Adipocyte (in vitro differentiated cells): ENCODE measurements at places on chromosomes 3 and 15.

DNA sequence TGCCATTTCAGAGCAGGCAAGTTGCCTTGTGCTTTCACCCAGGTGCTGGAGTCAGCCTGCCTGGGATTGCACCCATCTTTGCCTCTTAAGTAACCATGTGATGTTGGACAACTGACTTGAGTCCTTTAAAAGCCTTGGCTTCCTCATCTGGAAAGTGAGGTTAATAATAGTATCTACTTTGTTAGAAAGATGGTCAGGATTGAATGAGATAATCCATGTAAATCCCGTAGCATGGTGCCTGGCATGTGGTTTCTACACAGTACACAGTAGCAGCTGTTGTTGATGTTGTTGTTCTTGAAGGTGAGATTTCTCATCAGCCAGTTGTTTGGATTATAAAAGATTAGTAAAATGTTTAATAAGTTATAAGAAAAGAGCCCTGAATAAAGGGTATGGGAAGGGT lies 48.8 kb downstream of the PSMD6 start:
- no peak for DNase-seq

DNA sequence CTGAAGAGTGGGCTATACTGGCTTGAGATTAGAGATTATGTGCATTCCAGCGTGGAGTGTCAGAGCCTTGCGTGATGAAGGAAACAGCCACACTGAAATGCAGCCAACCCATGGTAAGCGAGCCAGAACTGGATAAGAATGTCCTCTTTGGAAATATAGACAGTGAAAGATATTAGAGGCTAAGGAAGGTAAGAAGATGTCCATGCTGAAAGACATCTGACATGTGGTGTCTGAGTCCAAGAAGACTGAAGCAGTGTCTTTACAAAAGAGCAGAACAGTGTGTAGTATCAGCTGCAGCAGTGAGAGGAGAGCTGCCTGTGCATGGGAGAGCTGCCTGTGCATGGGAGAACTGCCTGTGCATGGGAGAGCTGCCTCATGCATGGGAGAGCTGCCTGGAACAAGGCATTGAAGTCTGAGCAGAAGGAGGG lies 672.2 kb downstream of the DIPK2A start:
- peak; percentile 4 for DNase-seq

- no peak for DNase-seq
Measured at GRCh38 chr15:49439678-49440395, 16.8 kb downstream of the FGF7 start.

DNA sequence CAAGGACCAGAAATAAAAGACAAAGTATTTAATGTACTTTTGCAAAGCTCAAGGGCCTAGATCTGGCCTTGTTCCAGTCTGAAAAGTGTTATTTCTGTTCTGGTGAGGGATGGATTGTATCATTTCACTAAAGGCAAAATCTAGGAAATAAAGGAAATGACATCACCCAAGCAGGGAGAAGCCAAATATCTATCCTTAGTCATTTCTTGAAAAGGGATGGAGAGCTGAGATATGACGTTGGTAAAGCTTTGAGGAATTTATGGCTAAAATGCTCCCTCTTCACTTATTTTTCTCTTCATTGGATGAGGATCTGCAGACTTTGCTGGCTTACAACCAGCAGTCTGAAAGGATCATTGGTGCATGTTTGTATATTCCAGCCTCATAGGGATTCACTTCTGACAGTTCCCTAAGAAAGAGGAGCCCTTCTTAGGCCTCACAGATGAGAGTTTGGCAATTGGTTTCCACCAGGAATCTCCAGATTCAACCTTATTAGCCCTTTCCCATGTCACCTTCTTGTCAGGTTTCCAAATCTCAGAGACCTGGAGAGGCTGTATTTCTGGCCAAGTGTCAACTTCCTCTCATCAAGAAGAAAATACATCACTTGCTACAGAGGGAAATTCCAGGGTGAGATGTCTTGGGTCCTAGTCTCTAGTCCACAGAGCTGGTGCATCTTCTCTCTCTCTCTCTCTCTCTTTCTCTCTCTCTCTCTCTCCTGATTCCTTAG lies 93.7 kb upstream of the BOC start:
- peak; percentile 54 for DNase-seq

- no peak for DNase-seq
Measured at GRCh38 chr15:83285284-83285978, 967 bp upstream of the BNC1 start.

DNA sequence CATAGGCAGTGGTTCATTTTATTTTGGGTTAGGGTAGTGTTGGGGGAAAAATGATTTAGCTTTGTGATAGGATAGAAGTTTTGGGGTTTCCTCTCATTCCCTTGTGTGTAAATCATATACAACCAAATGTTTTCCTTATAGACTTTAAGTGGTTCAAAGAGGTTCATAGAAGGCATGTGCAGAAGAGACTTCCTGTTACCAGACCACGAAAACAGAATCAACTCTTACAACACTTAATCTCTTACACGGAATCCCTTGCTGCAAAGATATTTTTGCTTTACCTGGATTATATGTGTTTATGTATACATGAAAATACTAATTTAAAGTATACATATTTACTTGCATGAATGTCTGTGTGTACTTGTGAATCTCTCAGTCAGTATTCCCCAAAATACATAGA lies 2.9 kb downstream of the TMOD2 start:
- no peak for DNase-seq

GRCh38 chr15:43251185-43251870 lies 15.4 kb downstream of the TGM5 start:
- DNase-seq, result no peak

GRCh38 chr15:84616235-84616634 lies 15.4 kb downstream of the ZSCAN2 start:
- DNase-seq, result no peak

DNA sequence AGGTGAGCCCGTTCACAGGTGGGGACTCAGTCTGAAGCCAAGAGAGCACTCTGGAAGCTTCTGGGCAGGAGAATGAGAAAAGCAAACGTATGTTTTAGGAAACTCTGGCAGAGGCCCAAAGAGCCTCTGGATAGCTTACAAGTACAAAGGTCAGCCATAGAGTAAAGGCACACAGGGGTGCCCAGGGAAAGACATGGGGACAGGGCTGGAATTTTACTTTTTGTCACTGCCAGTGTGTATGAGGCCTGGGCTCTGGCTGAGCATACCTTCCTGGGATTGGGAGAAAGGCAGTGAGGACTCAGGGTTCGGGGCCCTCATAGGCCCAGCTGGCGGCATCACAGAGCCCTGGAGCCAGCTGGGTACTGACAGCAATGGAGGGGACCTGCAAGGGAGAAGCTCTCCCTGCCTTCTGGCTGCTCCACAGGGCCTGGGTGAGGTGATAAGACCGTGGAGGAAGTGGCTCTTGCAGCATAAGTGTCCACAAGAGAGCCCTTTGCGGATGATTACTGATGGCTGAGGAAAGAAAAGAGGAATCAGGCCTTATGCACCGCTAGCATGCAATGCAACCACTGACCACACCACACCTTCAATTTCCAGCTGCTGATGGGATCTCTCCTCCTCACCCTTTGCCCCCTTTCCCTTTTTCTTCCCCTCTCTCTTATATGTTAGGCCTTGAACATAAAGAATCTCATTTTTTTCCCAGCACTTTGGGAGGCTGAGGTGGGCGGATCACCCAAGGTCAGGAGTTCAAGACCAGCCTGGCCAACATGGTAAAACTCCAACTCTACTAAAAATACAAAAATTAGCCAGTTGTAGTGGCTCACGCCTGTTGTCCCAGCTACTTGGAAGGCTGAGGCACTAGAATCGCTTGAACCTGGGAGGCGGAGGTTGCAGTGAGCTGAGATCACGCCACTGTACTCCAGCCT lies 25.1 kb upstream of the BCL2L10 start:
- DNase-seq, result no peak

DNA sequence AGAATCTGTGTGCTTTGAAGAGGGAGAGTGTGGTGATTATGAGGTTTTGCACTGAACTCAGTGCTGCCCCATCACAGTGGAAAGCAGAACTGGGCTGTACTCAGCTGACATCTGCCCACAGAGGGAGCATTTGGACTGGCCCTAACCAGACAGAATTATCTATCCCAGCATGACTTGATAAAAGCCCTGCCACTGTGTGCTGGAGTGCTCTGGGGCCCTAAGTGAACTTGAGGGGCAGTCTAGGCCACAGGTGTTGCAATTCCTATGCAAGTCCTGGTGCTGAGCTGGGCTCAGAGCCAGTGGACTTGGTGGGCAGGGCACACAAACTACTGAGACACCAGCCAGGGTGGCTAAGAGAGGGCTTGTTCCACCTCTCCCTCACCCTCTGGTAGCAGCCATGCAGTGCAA lies 269.2 kb upstream of the CTNNB1 start:
- DNase-seq, result no peak

DNA sequence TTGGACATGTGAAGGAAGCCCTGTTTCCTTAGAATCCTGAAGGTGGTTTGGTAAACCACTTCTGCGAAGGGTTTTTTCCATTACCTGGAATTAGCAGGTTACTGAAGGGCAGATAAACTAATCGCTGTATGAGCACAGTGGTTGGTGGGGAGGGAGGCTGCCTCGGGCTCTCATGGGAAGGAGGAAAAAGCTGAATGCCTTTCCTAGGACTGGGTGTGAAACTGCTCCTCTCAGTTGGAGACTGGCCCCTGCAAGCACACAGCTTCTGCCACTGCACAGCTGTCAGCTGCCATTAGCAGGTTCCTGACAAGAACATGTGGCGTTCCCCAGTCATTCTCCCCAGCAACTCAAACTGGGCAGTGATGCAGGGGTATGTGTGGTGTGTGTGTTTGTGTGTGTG lies 376.3 kb downstream of the GAP43 start:
- no peak for DNase-seq

DNA sequence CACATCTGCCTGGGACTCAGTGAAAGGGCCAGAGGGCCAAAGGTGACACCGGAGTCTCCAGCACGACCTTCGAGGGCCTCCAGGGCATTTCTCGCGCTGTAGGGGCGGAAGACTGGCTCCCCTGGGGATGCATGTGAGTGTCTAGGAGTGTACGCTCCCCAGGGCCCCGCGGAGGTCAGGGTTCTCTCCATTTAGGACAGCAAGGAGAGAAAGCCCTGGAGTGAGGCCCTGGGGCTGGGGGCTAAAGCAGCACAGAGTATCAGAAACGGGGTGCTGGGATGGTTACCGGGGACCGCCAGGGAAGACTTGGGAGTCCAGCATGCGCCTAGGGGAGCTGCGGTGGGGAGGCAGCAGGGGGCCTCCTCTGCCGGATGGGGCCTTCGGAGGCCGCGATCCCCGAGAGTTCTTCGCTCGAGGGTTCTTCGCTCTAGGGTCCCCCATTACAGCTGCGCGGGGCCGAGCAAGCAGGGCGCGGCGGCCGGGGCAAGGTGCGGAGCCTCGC lies 595 bp upstream of the APBA2 start:
- DNase-seq, result no peak

DNA sequence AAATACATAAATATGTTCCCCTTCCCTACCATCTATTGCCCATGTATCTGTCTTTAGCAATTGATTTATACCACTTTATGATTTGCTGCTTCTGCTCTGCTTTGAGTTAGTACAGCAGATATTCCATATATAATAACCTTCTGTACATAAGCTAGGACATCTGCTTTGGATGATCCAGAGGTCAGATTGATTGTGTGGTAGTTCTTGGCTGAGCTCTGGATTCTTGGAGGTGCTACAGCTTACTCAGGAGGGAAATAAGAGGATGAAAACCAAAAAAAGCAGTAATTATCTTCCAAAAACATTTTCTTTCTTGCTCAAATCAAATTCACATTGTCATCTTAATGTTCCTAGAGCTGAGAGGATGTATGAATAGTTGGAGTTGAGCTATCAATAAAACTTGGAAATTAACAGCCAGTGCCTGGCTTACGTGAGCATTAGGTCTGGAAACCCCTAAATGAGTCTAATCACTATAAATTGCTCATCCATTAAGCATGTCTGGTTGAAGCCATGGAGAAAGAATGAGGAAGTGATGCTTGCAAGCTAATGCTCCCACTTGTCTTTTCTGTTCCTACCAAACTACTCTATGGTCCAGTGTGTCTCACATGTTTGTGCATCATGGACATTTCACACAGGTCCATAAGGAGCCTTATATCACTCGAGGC lies 36.3 kb upstream of the TMEM42 start:
- peak; percentile 31 for DNase-seq

DNA sequence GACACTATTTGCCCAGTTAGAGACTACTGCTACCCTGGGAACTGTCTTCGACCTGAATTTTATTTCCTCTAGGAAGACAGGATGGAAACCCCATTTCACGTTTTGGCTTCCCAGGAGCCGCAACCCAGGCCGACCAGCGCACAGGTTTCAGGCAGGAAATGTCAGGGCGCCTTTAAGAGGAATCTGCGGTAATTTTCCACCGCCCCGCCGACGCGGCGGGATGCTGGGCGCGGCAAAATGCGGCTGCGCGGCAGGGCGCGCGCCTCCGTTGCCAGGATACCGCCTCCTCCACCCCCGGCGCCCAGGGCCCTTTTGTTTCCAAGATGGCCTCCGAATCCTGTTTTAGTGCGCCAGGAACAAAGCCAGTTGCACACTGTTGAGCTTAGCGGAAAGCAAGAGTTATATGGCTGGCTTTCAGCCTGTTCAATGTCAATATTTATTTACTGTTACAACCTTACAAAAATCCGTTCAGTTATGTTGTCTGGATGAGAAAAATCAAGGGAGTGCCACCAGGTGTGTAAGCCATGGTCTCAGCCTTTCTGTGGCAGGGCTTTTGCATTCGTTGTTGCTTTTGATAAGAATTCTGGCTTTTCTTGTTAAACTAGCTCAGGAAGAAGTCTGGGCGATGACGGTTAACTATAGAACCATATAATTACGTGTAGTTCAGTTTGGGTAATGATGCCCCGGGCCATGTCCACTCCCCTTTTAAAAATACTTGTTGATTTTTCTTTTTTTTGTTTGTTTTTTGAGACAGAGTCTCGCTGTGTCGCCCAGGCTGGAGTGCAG lies 79.7 kb upstream of the CHD2 start:
- DNase-seq, result peak; percentile 98

DNA sequence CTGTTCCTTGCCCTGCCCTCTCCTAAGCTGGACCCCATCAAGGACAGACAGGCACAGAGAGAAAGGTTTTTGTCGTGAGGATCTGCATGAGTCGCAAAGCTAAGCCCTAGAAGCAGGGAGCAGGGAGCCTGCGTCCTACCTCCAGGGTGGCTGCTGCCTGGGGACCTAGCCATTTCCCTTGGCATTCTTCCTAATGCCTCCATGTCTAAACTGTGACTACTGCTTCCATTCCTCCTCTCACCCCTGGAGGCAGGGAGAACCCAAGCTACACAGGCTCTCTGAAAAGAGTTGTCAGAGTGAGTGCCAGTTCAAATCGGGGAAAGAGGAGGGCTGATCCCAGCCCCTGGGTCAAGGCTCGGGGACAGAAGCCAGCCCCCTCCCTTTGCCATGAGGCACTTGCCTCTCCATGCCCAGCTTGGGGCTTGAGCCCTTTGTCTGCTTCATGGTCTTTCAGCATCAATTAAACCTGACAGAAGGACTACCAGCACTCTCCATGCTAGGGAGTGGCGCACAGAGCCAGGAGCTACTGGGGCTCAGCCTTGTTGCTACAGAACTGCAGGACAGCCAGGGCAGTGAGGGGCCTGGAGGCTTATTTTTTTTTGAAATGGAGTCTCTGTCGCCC lies 2.4 kb downstream of the GCHFR start:
- DNase-seq, result peak; percentile 28
